Omental fat pad (tissue), 4 donors: ENCODE measurements at places on chromosomes 12 and 14.

DNA sequence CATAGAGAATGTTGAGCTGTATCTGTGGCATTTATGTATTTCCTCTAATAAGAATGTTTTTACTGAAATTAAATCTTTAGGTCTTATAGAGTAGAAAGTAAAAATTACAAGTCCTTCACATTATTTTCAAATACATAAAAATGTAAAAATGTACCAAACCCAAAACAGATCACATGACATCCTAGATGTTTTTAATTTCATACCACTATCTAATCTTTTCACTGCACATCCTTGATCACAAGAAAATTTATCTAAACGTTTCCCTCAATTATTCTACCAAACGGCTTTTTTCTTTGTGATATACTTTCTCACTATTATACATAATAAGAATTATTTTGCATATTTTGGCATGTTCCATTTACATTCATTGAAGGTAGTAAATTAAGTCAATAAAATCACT is 18.3 kb downstream of the SGPP1 start:
- DNase-seq = no peak

- DNase-seq = no peak
These were observed 206.5 kb upstream of the EEA1 start for GRCh38 chr12:93135286-93136239.

GRCh38 chr12:124371366-124371765 is 76.5 kb downstream of the RFLNA start:
- DNase-seq = no peak

GRCh38 chr12:27434673-27435565 is 11.6 kb upstream of the SMCO2 start:
- DNase-seq = no peak

DNA sequence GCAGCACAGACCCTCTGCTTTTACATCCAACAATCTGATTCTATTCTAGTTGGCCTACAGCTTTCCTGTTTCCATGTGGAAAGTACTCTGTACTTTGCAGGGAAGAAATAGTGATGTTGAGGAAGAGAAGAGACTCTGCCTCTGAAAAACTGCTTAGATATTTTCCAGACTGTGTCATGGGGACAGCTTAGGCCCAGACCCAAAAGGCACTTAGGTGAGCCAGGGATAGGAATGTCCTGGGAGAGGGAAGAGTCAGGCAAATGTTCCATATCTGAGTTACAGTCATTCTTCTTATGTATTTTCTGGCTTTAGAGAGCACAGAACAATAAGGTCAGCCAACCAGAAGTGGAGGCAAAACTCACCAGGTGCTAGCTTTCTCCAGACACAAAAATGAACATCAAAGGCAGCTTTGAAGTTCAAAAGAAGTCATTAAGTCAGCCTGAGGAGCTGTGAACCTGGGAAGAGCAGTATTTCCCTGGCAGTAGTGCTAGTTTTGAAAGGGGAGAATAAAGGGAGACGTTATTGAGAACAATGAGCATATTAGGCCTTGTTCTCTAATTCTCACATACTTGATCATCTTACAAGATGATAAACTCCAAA is 199.7 kb upstream of the LMNTD1 start:
- no peak for DNase-seq

DNA sequence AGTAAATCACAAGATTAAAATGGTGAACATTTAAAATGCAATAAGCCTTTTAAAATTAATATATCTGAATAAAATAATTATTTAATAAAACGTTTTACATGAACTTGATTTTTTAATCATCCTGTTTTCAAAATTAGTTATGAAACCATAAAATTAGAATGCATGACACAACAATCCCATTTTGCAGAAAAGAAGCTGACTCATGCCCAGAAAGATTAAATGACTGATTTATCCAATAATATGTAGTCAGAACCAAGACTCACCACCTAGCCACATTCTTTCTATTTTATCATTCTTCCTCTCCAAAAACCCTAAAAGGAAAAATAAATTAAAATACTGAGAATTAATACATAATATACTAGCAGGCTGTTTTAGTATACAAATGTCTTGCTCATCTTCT is 83.0 kb upstream of the LGR5 start:
- DNase-seq = no peak

GRCh38 chr12:28750946-28751685 is 398.0 kb upstream of the FAR2 start:
- no peak for DNase-seq

GRCh38 chr12:18721452-18721851 is 16.4 kb downstream of the PLCZ1 start:
- no peak for DNase-seq

- no peak for DNase-seq
These were observed 57.2 kb upstream of the ZDHHC17 start for GRCh38 chr12:76706761-76707160.
